Sigmoid colon (tissue), 7 donors: ENCODE measurements at places on chromosomes 12 and 14. TPM values are rescaled to one million over a fixed set of nuclear protein-coding genes. Genes with fewer than 3 reads are reported as not detected.
A peak's percentile ranks its signal among the peaks of the same experiment; 100 is the strongest.

The IGFBP6 gene
- 379 TPM for total RNA-seq

The KLRD1 gene
- total RNA-seq: 0.83 TPM

DNA sequence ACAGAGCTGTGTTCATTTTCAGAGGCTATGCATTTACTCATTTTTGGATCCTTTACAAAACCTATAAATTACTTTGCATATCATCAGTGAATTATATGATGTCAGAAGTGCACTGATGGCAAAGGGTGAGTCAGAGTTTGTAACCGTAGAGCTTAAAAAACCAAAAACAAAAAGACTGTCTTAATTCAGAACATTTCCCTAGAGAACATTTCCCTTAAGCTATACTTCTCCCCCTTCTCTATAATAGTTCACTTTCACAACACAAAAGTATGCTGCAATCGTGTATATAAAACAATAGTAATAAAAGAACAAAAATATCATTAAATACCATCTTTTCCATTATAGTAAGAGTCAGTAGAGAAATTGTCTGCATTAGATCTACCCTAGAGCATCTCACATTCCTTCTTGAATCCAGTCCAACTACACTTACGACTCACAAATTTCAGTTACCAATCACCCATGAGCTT is 934.9 kb downstream of the LRFN5 start:
- no peak overlapping the region for H3K4me3 ChIP-seq
- H3K27me3 ChIP-seq: no peaks in the 10 kb centered on the region
- DNase-seq: no peak
- H3K36me3 ChIP-seq: no peaks in the 10 kb centered on the region
- no peaks in the 10 kb centered on the region for H3K4me1 ChIP-seq

GRCh38 chr14:74526854-74527585 is 33.5 kb downstream of the ISCA2 start:
- no peaks in the 10 kb centered on the region for H3K27me3 ChIP-seq
- no peak for DNase-seq
- H3K4me3 ChIP-seq: no peak overlapping the region

DNA sequence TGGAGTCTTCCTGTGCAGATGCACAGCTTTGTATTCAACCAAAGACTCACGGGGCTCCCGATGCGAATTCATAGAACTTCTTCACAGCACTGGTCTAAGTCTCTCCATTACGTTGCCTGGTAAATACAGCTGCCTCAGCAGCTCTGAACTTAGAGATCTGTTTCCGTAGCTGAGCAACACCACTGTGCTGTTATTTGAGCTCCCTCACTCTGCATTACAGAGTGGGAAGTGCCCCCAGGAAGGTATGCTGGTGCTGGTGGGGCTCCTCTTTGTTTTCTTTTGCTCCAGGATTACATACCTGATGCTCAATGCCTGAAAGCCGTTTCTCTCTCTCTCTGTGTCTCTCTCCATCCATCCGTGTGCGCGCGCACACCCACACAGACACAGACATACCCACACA is 227.5 kb upstream of the RMST start:
- no peaks in the 10 kb centered on the region for H3K4me1 ChIP-seq
- H3K36me3 ChIP-seq: no peaks in the 10 kb centered on the region
- no peak for DNase-seq
- H3K27ac ChIP-seq: no peak overlapping the region
- no peaks in the 10 kb centered on the region for H3K27me3 ChIP-seq
- H3K4me3 ChIP-seq: no peak overlapping the region

DNA sequence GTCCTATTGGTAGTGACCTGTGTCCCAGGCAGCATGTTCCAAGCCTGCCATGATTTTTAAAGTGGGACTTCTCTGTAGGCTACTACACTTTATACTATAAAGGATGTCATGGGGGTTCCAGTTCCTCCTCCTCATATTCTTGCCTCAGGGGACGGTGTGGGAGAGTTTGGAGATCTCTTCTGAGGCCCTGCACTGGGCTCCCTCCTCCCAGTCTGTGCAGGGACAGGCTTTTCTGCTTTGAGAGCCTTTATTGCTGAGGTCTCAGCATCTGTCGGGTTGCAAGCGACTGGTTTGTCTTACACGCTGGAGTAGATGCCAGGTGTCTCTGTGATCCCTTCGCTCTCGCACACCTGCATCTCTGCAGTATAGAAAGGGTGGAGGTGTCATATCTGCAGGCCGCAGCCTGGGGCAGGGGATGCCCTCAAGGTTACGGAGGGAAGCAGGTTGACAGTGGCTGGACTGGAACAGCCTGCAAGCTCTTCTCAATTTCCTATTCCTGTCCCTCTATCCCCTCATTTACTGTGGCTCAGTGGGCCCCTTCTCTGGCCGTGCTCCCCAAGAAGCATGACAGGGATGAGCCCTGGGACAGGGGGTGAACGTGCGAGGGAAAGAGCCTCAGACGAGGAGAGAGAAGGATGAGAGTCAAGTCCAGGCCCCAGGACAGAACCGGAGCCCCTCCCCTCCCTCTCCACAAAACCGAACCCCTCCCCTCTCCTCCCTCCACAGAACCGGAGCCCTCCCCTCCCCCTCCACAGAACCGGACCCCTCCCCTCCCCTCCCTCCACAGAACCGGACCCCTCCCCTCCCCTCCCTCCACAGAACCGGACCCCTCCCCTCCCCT is 51.3 kb downstream of the SLC6A12 start:
- no peak overlapping the region for H3K27ac ChIP-seq
- no peaks in the 10 kb centered on the region for H3K36me3 ChIP-seq
- no peak for DNase-seq
- no peaks in the 10 kb centered on the region for H3K27me3 ChIP-seq
- no peak overlapping the region for H3K4me3 ChIP-seq
- H3K4me1 ChIP-seq: no peaks in the 10 kb centered on the region

GRCh38 chr12:115710104-115710564 is 567.4 kb downstream of the MED13L start:
- no peak for DNase-seq
- H3K4me1 ChIP-seq: peaks cover 12% of the 10 kb centered on the region
- H3K36me3 ChIP-seq: no peaks in the 10 kb centered on the region
- H3K27ac ChIP-seq: peak overlapping the region; percentile 0

GRCh38 chr12:27279826-27280225 is 35.7 kb downstream of the STK38L start:
- H3K36me3 ChIP-seq: no peaks in the 10 kb centered on the region
- peaks cover 95% of the 10 kb centered on the region for H3K4me1 ChIP-seq
- H3K27ac ChIP-seq: peak overlapping the region; percentile 70
- DNase-seq: no peak
- no peak overlapping the region for H3K4me3 ChIP-seq
- no peaks in the 10 kb centered on the region for H3K27me3 ChIP-seq

DNA sequence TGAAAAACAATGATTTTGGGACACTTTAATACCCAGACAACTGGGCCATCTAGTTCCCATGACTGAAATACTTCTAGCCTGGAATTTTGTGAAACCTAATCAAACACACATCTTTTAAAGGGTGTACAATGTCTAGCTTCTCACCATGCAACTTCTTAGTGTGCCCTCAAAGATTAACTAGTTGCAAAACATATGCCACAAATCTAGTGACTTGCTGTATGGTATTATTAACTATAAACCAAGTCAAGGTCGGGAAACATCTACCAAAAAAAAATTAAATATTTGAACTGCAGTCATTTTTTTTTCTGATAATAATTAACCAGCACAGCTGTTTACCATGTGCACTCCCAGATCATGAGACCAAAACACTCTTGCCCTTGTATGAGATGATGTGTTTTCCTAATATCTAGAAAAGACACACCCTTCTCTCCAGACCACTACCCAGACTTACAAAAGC is 171.8 kb upstream of the FOXN3 start:
- H3K4me1 ChIP-seq: no peaks in the 10 kb centered on the region
- no peak overlapping the region for H3K4me3 ChIP-seq
- no peaks in the 10 kb centered on the region for H3K27me3 ChIP-seq

DNA sequence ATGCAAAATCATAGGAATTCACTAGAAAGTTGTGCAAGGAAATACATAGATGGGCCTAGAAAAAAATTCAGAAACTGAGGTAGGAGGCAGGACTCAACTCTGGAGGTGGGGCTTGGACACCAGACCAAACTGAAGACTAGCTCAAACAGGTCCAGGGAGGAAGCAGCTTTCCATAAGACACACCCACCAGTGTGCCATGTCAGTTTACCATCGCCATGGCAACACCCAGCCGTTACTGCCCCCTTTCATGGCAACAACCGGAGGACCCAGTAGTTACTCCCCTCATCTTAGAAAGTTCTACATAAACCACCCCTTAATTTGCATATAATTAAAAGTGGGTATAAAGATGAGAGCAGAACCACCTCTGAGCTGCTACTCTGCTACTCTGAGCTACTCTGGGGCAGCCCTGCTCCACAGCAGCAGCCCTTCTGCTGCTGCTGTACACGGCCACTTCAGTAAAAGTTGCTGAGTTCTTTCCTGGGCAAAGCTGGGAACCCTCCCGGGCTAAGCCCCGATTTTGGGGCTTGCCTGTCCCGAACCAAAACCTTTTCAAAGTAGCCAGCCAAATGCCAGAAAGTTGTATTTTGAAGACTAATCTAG is 30.8 kb upstream of the NINJ2 start:
- no peak overlapping the region for H3K27ac ChIP-seq
- no peaks in the 10 kb centered on the region for H3K36me3 ChIP-seq
- H3K27me3 ChIP-seq: no peaks in the 10 kb centered on the region
- H3K4me1 ChIP-seq: no peaks in the 10 kb centered on the region
- no peak overlapping the region for H3K4me3 ChIP-seq

- H3K36me3 ChIP-seq: peaks cover 8% of the 10 kb centered on the region
- no peak overlapping the region for H3K4me3 ChIP-seq
- H3K27me3 ChIP-seq: no peaks in the 10 kb centered on the region
- peaks cover 37% of the 10 kb centered on the region for H3K4me1 ChIP-seq
- peak overlapping the region; percentile 93 for H3K27ac ChIP-seq
Observed at GRCh38 chr14:21026988-21027315, 2.1 kb upstream of the NDRG2 start.

- no peaks in the 10 kb centered on the region for H3K27me3 ChIP-seq
- no peak overlapping the region for H3K27ac ChIP-seq
- H3K36me3 ChIP-seq: no peaks in the 10 kb centered on the region
- peaks cover 9% of the 10 kb centered on the region for H3K4me1 ChIP-seq
- no peak overlapping the region for H3K4me3 ChIP-seq
Observed at GRCh38 chr14:23347406-23348296, 5.0 kb downstream of the SLC22A17 start.
